ENCODE measurements at places on chromosomes 16 and 17. TPM values are rescaled to one million over a fixed set of nuclear protein-coding genes. Genes with fewer than 3 reads are reported as not detected.

GRCh38 chr17:78353834-78354233 is 6.0 kb downstream of the SOCS3 start:
- no peak for DNase-seq

DNA sequence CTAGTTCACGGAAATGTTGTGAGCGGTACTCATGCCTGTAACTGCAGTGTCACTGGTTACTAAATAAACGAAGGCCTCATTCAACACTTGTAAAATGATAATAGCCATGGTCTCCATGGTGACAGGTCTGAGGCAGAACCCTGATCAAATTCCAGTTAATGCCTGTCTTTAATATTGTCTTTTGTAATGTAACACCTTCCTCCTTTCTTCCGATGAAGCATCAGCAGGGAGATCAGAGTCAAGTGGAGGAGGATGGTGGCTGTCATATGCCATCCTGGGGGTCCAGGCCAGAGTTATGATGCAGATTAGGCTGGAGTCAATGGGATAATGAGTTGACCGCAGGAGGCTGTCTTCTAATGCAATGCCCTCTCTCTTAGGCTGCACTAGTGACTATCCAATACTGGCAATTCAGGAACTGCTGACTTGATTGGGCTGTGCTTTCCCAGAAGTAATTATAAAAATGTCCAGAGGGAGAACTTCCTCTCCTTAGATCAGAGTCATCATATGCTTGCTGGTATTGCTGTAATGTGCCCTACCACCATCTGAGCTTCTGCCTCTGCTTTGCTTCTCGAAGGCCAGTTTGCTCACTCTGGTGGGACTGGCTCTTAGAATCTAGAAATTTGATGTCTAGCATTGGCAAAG is 419.1 kb downstream of the CA10 start:
- DNase-seq = no peak

- DNase-seq = no peak
These were observed 27.6 kb upstream of the VAT1L start for GRCh38 chr16:77760800-77761199.

MYO1C gene
- 120 TPM for total RNA-seq

DNA sequence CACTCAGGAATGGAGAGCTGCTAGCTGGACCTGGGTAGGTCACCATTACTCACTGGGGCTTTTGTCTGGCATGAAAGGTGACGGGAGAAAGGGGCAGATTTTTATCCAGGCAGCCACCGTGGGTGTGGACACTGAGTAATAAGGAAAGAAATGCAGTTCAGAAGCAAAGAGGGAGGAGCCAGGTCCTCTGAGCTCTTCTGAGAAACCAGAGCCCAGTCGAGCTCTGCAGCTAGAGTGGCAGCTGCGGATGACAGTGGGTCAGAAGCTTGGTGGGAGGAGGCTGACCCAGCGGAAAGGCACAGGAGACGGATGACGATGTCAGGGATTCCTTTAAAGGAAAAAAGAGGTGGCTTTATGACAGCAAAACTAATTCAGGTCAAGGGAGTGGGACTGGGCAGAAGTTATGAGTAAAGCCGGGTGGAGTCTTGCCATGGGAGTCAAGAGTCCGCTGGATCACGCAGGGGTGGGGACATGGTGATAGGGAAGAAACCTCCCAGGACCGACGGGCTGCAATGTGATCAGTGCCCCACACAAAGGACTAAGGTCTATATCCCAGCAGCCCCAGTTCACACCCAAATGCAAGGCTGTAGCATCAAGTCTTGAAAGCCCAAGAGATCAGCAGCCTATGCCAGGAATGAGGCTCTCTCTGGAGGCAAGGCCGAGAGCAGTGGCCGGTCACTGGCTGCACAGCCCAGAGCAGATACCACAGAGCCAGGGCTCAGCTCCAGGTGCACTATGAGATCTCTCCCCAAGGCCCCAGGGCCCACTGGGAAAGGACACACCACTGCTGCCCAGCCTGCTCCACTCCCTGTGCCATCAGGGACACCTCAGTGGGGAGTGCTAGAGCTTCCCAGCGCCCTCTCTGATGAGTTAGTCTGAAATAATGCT is 6.3 kb upstream of the MNT start:
- DNase-seq = no peak

DNA sequence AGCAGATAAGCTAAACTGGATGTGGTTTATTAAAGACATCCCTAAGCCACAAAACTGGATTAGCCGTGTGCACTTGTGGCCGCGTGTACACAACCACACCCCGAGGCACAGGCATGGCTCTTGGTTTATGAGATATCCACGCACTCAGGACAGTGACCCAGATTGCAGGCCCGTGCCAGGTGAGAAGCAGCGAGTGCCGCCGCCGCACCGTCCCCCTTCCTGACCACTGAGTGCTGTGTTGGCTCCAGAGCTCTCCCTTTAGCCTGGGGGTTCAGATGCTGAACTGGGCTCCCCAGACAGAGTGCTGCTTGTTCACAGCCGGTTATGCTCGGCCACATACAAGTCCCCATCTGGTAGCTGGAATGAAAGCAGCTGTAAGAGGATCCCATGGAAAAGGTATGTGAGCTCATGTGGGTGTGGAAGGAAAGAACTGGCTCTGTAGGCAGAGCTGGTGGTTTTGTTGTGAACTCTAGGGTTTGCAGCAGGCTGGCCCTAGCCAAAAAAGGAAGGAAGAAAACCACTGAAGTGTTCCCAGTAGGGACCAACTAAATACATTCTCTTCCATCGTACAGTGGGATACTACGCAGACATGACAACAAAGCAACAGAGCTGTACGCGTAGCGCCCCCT is 29.5 kb downstream of the KNOP1 start:
- no peak for DNase-seq

- DNase-seq = no peak
These were observed 34.3 kb downstream of the SEC14L1 start for GRCh38 chr17:77174928-77175661.

DNA sequence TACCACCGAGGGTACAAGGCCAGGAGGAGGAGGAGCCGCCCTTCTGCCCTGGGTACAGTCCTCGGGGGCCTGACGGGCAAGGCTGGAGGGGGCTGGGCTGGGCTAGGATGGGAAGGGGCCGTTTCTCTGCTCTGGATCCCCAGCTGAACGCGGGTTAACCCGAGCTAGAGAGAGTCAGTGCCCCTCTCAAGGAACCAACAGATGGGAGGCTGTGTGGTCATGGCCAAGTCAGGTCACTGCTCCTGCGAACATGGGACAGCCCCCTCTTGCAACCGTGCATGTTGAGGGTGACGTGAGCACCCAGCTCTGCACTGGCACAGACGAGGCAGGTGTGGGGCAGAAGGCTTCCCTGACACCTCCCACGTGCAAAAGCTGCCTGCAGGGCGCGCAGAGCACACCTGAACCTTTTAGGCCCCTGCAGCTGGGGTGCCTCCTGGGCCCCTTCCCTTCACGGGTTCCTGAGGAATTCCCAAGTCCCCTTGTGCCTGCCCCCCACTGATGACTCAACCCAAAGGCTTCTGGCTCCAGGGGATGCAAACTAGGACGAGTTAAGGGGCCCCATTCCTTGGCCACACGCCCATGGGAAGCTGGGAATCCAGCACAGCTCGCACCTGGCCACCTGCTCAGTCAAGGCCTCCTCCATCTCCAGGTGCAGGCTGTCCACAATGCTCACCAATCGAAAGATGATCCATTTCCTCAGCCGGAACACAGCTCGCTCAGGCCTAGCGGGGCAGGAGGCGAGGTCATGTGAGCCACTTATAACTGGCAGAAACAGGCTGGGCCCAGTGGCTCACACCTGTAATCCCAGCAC is 6.3 kb downstream of the MYBBP1A start:
- no peak for DNase-seq

GRCh38 chr17:55642741-55643140 is 79.9 kb downstream of the TMEM100 start:
- DNase-seq = no peak

- DNase-seq = peak; percentile 93
These were observed 5.4 kb upstream of the CRYBA1 start for GRCh38 chr17:29240968-29241963.

DNA sequence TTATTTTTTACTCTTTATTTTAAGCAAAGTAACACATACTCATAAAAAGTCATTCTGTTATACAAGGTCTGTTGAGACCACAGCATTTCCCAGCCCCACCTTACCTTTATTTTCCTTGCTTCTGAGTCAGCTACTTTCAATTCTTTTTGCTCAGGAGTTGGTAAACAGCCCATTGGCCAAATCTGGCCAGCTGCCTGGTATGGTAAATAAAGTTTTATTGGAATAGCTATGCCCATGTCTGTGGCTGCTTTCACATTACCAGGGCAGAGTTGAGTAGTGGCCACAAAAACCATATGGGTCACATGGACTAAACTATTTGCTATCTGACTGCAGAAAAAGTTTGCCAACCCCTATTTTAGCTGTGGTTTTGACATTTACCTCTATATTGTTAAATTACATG is 3.4 kb upstream of the NSRP1 start:
- DNase-seq = no peak

DNA sequence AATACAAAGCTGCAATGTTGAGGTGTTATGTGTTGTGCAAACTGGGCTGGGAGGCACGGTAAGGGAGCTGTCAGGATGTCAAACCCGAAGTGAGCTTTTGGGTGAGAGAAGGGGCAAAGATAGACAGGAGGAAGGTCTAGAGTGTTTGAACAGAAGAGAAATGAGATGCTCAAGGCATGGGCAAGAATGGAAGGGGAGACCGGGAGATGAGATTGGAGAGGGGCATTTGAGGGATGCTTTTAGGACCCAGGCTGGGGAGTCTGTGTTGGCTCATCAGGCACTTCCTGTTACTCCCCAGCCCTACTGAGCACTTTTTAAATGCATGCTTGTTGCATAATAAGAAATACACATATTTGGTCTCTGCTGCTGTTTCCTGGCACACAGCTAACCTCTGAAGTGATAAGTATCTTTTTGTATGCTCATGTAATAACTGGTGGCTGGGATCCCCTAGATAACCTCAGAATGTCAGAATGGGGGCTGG is 13.7 kb downstream of the UNC45B start:
- no peak for DNase-seq

DNA sequence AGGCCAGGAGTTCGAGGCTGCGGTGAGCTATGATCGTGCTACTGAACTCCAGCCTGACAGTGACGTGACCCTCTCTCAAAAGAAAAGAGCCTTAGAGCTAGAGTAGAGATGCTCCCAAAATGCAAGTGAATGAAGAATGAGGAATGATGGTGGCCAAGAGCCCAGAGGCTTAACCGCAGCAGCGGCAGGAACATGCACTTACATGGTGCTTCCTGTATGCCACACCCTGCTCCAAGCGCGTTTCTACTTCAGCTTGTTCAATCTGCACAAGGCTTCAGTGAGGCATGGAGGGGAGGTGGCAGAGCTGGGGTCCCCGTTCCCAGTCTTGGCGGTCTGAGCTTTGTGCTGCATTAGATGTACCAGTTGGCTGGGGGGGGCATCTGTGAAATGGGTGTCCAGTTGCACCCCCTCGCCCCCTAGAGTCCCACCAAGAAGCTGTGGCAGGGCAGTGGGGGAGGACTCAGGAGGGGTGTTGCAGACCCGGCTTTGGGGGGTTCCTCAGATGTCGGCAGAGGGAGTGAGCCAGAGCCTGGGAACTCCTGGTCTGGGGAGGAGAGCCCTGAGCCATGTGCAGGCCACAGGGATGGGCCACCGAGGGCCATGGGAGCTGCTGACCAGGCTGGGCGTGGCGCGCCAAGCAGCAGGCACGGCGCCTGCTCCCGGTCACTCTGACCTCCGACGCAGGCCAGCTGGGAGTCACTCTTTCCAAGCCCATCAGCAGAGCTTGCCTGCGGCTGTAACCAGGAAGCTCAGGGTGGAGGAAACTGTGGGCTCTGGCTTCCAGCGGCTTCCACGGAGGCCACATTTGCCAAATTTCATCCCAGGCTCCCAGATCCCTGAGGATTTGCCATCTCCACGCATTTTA is 260.1 kb downstream of the PARN start:
- no peak for DNase-seq

SLC52A1 gene
- 1.3 TPM for total RNA-seq

PIPOX gene
- not detected for total RNA-seq

ENPP7 gene
- total RNA-seq = not detected

All from epithelial cell of proximal tubule (primary cell).